ENCODE measurements at places on chromosomes 12 and 14.

DNA sequence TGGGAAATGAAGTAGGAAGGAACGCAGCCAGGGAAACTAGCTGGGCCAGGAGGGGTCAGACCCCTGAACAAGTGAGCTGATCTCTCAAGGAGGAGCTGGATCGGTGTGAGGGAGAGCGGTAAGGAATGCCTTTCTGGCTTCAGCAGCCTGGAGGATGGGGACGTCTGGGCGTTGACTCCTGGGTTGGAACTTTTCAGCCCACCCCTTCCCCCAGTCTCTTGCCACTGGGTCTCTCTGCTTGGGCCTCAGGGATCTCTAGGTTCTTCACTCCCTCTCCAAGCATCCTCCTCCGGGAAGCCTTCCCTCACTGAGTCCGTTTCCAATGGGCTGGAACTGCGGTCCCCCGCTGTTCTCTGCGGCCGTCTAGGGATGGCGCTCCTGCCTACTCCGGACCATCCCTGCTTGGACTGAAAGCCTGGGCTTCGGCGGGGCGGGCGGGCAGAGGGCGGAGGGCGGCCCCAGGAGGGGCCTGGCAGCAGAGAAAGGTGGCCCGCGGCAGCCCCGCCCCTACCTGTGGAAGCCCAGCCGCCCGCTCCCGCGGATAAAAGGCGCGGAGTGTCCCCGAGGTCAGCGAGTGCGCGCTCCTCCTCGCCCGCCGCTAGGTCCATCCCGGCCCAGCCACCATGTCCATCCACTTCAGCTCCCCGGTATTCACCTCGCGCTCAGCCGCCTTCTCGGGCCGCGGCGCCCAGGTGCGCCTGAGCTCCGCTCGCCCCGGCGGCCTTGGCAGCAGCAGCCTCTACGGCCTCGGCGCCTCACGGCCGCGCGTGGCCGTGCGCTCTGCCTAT, at the start of gene KRT7:
KRT7 (plus strand) TSS at position 570 of the 788 bp plus-strand sequence; CDS start at position 624, 54 bp downstream.
- peak; percentile 62 for DNase-seq

- no peak for DNase-seq
These were observed 584.6 kb downstream of the ALG10 start for GRCh38 chr12:34606749-34607519.

- no peak for DNase-seq
These were observed 27.4 kb upstream of the PAPLN start for GRCh38 chr14:73209953-73210352.

DNA sequence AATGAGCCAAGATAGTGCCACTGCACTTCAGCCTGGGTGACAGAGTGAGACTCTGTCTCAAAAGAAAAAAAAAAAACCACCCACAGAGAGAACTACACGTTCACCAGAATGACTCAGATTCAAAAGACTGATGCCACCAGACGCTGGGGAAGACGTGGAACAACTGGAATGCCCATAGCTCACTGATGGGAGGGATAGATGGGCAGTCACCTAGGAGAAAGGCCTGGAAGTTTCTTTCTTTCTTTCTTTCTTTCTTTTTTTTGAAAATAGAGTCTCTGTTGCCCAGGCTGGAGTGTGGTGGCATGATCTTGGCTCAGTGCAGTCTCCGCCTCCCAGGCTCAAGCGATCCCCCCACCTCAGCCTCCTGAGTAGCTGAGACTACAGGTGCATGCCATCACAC, 10.0 kb upstream of the KLC1 start:
- DNase-seq = no peak

GRCh38 chr14:52325126-52325525, 11.0 kb downstream of the PTGER2 start:
- DNase-seq = no peak

DNA sequence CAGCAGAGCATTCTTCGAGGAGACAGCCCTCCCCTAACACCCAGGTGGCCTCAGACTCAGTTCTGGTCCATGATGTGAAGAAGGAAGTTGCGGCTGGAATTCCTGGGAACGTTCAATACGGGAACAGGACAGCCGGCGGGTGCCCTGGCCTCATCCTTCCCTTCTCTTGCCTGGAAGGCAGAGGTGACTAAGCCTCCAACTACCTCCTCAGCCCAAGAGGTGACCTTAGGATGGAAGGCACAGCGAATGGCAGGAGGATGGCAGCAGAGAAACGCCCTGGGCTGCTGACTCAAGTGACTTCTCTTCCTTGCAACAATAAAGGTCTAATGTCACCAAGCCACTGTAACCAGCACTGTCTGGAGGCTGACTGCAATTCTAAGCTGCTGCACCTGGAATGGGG, 36.1 kb downstream of the DHX37 start:
- DNase-seq = no peak

DNA sequence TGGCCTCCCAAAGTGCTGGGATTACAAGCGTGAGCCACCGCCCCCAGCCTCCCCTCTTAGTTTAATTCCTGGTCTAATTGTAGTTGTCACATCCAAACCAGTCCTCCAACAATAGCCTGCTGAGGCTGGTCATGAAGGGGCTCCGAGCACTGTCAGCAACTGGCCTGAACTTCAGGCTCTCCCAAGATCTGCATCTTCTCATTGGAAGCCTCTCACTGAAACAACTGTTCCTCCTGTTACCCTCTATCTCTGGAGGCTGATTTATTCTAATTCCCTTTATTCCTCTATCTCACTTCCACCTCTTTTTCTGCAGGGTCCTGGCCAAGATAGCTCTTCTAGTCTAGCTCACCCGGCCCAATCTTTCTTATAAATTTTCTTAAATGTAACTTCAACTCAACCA, 89.4 kb downstream of the DUSP16 start:
- DNase-seq = no peak

GRCh38 chr12:96882862-96883261, 24.2 kb upstream of the NEDD1 start:
- DNase-seq = no peak

DNA sequence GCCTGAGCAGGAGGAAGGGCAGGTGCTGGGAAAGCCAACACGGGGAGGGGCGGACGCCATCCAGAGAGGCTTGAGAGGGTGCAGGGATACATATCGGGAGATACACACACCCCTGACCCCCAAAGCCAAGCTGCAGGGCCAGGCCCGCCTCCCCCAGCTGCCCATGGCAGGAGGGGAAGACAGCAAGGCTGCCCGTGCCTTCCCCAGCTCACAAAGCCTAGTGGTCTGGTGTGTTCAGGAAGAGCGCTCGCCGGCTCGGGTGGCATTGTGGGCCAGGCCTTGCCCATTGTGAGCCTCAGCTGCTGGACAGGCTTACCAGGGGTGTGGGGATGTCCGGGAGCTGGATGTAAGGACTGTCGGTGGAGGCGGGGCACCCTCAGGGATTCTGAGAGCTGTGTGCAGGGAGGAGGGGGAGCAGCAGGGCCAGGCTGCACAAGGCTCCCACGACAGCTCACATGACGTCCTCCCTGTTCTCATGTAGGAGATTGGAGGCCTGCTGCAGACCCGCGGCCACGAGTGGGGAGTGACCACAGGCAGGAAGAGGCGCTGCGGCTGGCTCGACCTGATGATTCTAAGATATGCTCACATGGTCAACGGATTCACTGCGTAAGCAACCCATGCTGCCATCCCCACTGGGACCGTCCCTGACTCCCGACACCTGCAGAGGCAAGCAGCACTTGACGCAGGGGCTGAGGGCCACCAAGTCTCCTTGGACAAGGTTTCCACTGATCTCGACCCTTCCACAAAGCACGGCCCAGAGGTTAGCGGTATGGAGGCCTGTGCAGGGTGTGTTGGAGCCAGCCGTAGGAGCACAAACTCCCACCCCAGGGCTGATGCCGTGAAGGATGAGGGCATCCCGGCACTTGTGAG, 10.1 kb upstream of the SIVA1 start:
- no peak for DNase-seq

- no peak for DNase-seq
These were observed 1348.0 kb downstream of the TMEM121 start for GRCh38 chr14:106874350-106874749.

GRCh38 chr14:50865391-50866076, 6.3 kb upstream of the ABHD12B start:
- no peak for DNase-seq

DNA sequence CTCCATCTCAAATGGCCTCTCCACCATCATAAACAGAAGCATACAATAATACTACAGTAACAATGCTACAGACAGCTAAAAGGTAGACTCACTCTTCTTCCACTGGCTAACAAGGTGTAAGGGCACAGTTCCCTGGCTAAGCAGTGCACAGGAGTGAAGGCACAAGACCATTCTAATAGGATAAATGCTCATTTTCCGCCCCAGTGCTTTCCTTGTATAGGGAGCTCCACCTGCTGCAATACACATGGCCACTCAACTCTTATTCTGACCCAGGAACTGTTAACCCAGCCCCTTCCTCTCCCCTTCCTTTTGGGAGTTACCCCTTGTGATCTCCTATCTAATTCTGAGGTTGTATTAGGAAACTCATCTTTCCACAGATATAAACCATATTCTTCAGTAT, 124.6 kb downstream of the KCNK10 start:
- no peak for DNase-seq

GRCh38 chr14:75134644-75135043, 7.8 kb upstream of the NEK9 start:
- DNase-seq = no peak

Measured in NCI-H774 (cell line).